ENCODE measurements at places on chromosomes 7 and 10.

DNA sequence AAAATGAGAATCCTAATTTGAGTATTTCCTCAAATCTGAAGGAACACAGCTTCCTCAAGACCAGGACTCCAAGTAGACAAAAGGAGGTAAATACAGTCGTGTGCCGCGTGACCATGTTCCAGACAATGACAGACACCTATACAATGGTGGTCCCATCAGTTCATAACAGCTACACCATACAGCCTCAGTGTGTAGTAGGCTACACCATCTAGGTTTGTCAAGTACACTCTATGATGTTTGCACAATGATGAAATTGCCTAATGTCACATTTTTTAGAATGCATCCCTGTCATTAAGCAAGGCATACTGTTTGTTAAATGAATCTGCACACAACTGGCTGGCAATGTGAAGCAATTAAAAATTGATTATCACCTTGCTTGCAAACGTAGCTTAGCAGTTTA is 107.9 kb downstream of the PROSER2 start:
- DNase-seq, result no peak

GRCh38 chr10:113341138-113341537 is 211.7 kb upstream of the HABP2 start:
- DNase-seq, result no peak

DNA sequence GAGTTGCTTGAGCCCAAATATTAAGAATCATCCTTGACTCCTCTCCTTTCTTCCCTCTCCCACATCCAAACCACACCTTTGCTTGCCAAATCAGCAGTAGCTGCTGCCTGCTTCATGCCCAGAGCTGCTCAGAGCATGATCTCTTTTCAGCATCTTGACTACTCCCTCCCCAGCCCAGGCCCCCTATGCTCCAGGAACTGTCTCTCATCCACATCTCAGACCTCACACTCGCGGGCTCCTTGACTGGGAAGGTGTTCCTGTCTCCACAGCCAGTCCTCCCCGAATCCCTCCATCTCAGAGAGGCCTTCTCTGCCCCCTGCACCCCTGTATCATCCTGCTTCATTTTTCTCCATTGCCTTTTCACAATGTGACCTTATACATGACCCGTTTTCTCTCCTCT is 157.0 kb downstream of the DNAJB6 start:
- DNase-seq, result no peak

DNA sequence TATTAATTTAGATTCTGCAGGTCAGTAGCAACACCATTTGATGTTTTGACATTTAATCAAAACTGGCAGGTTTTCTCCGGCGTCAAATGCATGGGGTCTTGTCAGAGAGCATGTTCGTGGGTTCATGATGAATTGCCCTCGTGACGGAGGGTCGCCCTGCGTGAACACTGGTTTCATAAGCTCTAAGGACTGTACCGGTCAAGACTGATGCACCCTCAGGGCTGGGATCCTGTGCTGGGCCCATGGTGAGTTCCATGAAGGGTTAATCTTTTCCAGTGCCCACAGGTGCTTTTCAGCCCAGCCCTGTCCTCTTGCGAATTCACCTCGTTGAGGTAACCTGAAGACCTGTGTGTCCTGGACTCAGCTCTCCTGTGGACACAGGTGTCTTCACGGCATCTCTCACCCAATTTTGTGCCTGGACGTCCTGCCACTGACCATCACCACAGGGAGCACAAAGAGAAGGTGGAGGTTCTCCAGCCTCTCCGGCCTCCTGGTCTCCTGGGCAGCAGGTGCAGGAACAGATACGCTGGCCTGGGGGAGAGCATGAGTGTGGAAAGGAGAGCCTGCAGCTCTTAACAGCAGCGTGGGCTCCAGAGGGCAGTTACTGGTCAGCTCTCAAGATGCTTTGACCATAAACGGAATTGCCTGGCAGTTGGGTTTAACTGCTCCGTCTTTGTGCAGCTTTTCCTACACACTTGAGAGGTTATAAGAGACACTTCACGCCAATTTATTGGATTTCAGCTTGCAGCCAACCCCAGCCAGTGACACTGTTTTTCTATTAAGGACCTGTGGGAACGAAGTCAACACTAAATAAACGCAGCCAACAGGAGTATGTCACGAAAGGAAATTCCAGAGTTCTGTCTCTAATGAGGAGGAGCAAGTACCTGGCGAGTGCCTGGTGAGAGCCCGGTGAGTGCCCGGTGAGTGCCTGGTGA is 37.4 kb upstream of the CFAP46 start:
- DNase-seq, result no peak

GRCh38 chr10:3822541-3823330 is 37.7 kb upstream of the KLF6 start:
- no peak for DNase-seq

DNA sequence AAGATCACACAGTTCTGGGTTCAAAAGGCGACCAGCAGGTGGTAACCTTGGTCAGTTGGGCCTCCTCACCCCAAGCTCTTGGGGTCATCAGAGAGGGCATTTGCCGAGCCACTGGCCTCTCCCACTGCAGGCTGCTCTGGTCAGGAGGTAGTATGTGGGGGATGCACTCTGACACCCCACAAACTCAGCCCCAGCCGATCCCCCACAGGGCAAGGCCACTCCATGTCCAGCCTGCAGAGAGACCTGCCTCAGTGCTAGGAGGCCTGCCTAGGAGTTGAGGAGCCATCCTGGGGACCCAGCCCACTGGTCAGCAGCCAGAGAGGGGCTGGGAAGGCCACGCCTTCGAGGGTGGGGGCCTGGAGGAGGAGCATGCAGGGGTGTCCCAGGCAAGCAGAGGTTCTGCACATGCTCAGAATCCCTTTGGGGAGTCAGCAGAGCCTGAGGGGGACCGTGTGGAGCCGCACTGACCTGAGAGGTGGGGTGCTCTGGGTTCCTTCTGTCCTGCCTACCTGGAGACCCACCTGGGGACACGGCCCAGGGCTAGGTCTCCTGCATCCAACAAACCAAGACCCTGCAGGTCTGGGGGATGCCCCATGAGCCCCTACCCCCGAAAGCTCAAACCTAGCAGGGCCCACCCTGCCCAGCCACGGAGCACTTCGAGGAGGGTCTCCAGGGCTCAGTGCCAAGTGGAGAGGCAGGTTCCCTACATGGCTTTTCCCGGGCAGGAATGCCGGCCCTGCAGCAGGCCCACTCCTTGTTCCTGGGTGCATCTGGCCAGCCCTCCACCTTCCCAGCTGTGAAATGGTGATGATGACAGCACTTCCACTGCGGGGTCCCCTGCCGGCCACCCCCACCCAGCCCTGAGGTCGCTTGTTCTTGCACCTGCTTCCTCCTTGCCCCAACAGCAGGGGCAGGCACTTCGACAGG is 58.5 kb downstream of the RASGEF1A start:
- DNase-seq, result no peak

- DNase-seq, result no peak
Measured at GRCh38 chr10:72424561-72424960, 69.8 kb upstream of the DNAJB12 start.

DNA sequence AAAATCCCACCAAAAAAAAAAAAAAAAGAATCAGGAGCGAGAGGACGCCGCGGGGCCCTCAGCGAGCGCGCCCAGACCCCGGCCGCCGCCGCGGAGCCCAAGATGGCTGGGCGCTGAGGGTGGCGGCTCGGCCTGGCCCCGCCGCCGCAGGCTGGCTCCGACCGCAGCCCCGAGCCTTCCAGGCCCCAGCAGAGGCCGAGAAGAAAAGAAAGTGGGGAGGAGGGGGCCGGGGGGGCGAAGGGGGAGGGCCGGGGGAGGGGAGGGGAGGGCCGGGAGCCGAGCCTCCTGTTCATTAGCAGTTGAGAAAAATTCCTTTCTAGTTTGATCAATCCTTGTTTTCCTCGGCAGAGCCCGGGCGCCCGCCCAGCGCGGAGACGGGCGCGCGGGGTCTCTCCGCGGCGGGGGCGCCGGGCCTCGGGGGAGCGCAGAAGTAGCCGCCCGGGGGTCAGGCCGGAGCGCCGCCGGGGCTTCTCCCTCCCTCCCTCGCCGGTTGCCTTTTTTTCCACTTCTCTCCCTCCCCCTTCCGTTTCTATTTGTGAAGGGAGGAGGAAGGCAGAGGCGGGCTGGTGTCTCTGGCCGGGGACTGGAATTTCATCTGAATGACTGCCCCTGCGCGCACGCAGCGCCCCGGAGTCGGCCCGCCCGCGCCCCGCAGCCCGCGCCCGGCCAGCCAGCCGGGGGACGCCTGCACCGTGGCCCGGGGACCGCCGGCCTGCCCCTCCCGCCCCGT is 778 bp upstream of the TRIM8 start:
- peak; percentile 66 for DNase-seq

GRCh38 chr7:71283802-71284201 is 151.9 kb downstream of the GALNT17 start:
- no peak for DNase-seq

DNA sequence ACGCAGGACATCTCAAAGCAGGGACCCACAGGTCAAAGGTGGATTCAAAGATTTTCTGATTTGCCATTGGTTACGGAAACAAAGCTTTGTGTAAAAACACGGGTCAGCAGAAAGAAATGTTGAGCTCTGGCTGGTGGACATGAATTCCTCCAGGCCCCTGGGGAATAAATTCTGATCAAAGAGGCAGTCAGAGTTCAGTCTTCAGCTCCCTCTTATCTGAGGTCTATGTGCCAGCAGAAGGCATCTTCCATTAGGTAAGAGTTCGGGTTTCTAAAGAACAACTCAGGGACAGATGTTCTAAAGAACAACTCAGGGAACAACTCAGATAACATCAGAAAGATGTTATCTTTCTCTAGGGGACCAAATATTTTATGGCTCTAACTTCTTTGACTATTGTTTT is 64.9 kb upstream of the PALS2 start:
- DNase-seq, result no peak

DNA sequence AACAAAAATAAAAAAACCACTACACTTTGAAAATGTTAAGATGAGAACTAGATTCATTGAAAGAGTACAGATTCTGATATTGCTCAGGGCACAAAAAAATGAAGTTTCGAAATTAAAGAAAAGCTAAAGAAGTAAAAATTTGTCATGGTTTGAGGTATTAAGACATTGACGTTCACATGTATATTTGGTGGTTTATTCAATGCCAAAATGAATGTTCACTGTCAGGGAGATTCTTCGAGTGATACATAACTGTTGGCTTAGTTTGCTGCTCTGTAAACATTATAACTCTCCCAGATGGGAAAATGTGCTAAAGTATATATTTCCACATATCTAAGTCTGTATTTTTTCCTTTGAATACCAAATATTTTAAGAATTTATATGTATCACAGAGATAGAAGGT is 345.0 kb downstream of the SEMA3D start:
- DNase-seq, result no peak

DNA sequence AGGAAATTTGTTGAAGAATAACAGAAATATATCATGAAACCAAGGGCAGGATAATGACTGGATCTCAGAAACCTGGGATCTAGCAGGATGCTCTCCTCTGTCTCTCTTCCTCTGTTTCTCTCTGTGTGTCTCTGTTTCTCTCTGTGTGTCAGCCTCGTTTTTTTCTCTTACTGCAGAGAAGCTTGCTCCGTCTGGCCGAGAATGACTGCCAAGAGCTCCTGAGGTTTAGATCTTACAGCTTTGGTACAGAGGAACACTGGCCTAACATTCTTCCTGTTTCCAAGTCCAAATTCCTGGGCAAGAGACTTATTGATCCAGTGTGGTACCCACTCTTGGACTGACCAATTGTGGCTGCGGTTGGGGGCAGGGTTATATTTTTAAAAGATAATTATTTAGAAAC is 564.0 kb downstream of the XPNPEP1 start:
- no peak for DNase-seq

DNA sequence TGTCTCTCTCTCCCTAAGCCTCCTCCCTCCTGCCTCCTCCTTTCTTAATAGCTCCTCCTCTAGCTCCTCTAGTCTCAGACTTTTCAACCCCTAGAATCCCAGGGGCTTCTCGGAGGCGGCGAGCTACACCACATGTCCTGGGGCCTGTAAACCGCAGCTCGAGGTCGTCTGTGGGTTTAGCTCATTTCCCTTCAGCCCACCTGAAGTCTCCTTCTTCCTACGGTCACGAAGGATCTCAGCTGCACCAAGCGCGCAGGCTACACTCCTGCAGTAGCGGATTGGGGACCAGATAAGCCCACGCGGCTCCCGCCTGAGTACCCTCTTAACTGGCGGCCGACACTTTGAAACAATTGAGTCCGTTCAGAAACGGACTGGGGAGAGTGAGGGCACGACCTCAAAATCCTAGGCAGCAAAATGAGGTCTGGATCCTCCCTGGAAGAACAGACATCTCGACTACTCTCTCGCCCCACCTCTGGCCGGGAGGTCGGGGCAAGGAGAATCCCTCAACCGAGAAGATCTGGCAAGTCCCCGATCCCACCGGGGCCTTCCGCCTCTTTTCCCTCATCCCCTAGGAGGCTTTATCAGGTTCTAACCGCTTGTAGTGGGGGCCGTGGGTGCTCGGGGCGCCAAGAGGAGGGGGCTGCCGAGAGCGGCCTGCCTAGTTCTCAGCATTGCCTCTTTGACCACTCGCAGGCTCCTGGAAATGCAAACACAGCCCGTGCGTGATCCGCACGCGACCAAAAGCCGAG is 1.3 kb upstream of the SORCS3 start:
- no peak for DNase-seq

DNA sequence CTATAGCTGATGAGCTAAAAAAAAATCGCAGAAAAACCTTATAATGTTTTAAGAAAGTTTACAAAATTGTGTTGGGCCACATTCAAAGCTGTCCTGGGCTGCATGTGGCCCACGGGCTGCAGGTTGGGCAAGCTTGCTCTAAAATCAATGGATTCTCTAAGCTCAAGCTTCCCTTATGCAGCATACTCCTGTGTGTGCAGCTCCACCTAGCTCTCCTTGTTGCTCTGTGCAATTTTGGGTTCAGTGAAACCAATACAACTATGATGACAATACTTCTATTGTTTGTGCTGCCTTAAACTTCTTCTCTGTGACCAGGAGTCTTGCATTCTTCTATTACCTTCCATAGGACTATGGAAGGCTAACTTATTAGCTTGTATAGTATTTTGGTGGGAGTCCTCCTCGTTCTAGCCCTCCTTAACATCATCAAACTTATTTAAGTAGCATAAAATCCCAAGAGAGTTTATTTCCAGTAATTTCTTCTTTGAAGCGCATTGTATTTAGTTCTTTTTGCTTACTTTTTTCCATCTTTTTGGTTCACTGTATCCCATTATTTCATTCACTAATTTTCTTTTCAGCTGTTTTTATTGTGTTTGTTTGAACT is 170.9 kb upstream of the SMIM30 start:
- DNase-seq, result no peak

DNA sequence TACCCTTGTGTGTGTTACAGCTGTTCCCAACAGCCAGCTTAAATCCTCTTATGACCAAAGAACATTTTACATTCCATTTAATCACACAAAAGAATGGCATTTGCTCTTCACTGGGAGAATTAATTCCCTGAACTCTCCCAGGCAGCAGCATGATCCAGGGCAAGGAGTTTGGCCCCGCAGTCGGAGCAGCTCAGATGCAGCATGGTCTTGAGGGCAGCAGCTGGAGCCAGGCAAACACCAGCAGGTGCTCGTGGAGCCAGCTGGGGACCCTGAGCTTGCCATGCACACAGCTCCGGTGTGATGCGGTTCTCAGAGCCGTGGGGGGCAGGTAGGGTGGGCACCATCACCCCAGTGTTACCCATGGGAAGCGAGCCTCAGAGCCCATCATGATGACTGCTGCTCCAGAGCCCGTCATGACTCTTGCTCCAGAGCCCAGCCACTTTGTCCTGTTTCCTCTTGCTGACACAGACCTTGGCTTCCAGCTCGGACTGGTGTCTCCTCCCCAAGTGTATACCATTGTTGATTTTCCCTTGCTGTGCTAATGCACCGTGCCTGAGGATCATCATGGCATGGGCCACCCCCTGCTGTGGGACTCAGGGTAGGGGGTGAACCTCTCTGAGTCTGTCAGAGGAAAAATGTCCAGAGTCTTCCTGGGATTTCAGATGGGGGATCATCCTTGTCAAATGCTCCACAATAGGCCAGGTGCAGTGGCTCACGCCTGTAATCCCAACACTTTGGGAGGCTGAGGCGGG is 75.8 kb downstream of the ZRANB1 start:
- no peak for DNase-seq
